ENCODE measurements at places on chromosomes 4 and X.

DNA sequence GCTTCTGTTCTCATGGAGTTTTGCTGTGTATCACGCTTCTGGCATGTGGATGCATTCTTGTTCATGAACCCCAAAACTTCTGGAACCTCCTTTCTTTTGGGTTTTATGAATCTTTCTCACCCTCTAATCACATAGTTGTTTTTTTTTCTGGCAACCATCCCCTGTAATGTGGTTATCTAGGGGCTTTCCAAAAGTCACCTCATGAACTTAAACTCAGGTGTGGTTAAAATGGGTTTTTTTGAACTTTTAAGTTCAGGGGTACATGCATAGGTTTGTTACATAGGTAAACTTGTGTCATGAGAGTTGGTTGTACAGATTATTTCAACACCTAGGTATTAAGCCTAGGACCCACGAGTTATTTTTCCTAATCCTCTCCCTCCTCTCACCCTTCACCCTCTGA, 1099.4 kb upstream of the SLIT2 start:
- no peak for DNase-seq

DNA sequence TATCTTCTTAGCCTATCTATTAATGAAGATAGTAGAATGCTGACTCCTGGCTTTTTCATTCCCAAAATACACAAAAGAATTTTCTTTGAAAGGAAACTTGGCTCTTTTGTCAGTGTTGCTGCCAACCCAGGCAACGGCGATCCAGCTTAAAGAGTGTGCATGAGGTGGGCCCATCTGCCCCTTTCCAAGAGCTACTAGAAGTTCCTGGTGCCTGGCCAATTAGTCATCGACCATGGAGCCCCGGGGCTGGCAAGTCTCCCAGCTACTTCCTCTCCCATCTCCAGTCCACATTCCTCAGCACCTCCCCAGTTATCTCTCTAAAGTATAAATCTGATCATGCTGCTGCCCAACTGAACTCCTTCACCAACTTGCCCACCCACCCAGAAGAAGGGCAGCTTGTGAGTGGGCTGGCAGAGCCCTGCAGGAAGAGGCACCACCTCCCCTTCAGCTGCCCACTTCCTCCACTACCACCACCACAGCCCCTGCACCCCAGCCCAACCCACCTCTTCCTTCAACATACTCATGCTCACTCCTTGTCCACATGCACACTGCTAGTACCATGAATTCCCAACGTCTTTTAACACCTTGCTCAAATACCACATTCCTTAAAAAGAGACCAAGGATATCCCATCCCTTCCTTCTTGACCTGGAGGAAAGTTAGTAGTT, 158.2 kb upstream of the MAP3K15 start:
- DNase-seq: no peak

GRCh38 chr4:105666693-105667092, 41.8 kb downstream of the INTS12 start:
- peak; percentile 27 for DNase-seq

DNA sequence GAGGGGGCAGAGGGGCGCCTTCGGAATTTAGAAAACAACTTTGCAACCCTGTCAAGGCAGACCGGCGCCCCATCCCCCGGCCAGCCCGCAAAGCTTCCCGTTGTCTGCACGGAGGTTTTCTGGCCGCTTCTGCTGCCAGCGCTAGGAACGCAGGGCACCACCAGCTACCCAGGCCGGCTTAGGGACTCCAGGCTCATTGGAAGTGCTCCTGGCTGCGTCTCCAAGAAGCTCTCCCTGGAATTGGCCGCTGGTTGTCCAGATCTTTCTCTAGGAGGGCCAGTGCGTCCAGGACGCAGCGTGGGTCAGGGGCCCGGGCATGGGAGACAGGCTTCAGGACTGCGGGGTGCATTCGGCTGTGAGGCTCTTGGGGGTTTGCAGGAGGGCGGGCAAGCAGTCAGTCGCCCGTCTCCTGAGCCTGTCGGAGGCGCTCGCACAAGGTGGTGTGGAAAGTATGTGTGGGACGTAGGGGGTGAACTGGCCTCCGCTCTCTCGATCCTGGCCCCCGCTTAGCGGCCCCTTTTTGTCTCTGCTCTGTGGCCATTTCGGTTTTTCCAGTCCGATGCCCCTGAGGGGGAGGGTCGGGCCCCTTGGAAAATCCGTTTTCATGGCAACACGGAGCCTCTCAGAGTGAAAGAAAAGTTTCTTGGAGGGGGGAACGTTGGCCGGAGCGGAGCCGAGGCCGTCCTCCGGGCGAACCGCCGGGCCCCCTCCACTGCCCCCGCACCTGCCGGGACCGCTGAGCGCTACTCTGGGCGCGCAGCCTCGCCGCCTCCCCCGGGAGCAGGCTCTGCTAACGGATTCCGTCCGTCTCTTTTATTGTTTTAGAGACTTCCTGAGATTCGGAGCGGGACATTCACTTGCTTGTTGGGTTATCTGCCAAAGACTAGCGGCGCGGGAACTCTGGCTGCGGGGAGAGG, 810 bp upstream of the SOX3 start:
- no peak for DNase-seq

DNA sequence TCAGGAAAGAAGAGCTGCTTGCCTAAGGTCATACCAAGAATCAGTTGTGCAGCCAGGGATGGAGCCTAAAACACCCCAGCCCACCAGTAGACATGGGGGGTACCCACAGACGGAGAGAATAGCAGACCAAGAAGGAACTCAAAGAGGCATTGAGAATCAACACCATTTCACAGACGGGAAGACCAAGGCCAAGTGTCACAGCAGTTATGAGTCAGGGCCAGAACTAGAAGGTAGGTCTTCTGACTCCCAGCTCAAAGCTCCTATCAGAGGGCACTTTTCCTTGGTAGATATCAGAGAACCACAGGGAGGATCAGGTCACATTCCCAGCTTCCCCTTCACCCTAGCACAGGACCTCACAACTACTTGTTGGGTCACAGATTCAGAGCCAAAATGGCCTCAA, 14.5 kb downstream of the OTUD5 start:
- DNase-seq: no peak

- no peak for DNase-seq
Observed at GRCh38 chr4:169282429-169283113, 11.8 kb upstream of the SH3RF1 start.

GRCh38 chr4:171594293-171594692, 218.9 kb upstream of the GALNTL6 start:
- DNase-seq: no peak

DNA sequence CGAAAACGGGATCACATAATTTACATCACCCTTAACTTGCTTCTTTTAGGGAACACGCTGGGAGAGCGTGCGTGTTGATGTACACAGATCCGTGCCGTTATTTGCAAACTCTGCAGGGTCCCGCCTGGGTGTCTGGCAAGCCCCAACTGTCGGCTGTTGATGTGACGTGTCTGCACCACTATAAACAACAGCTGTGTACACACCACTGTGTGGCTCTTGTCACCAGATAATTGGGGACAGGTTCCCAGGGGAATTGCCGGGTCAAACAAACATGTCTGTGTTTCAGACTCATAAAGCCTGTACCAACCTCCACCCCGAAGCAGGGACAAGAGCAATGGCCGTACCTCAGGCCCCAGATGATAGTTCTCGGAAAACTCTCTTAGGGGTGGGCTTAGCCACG, 105.0 kb upstream of the AFAP1 start:
- DNase-seq: peak; percentile 65

- no peak for DNase-seq
Observed at GRCh38 chr4:2159931-2160330, 82.0 kb downstream of the HAUS3 start.
